Lower lobe of right lung (tissue), 2 donors: ENCODE measurements at places on chromosomes 2 and 18. TPM values are rescaled to one million over a fixed set of nuclear protein-coding genes. Genes with fewer than 3 reads are reported as not detected.

MTHFD2 gene
- total RNA-seq = 54.7 TPM

RNF144A gene
- 13.9 TPM for total RNA-seq

DSG1 gene
- total RNA-seq = not detected

DNA sequence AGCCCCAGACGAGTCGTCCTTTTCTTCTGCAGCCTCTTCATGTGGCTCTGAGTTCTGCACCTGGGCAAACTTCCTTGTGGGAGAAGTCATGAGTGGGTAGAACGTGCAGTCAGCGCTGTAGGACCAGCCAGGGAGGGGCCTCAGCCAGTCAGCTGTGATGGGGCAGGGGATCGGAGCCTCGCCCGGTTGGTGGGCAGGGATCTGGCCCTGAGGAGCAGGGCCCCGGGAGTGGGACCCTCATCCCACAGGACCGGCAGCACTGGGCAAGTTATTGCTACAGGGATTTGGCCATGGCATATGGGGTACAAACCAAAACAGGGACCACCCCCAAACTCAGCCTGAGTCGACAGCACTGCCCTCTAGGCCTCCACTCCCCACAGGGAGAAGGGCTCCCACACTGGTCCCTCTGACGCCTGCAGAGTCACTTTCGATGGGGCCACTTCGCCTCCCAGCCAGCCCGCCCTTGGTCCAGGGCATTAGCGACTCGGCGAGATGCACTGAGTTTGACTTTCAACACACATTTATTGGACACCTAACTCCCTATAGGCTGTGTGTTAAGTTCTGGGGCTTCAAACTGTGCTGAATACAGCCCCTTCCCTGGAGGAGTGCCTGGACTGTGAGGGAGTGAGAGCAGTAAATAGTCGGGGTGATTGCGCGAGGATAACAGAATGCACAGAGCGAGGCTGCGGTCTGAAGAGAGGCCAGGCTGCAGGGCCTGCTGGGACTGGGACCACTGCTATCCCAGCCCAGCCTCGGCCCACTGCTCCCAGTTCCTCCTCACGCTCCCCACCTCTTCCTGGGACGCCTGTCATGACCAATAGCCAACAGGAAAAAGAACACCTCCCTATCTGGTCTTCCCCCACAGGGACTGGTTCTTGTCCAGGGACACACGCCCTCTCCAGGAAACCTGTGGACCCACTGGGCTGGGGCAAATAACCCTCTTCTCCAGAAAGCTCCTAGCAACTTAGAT lies 55.9 kb downstream of the SDC1 start:
- H3K4me3 ChIP-seq = no peak overlapping the region
- H3K27ac ChIP-seq = no peak overlapping the region
- H3K4me1 ChIP-seq = peaks cover 16% of the 10 kb centered on the region

DNA sequence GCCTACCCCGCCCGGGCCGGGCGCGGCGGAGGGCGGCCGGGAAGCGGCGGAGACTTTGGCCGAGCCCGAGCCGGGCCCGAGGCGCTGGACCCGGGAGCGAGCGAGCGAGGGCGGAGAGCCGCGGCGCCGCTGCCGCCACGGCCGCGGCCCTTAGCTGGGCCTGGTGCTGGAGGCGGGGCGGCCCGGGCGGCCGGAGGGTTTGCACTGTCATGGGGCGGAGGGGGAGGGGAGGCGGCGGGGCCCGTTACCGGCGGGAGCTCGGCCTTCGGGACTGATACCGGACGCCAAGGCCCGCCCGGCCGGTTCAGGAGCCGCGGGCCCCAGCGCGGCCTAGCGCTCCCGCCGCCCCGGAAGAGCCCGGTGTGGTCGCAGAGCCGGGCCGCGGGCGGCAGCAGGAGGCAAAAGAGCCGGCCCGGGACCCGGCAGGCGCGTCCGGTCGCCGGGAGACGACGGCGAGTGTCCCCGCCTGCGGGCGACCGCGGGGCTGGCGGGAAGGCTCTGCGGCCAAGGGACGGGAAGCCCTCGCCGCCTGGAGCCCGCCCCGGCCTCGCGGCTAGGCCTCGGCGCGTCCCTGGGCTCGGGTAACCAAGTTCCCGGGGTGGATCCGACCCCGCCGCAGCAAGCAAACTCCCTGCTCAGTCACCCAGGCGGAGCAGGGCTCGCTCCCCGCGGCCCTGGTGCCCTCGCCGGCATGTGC lies 697 bp downstream of the KCMF1 start:
- H3K4me1 ChIP-seq = peaks cover 68% of the 10 kb centered on the region
- DNase-seq = peak; percentile 77
- no peaks in the 10 kb centered on the region for H3K27me3 ChIP-seq
- peak overlapping the region; percentile 79 for H3K4me3 ChIP-seq
- no peaks in the 10 kb centered on the region for H3K36me3 ChIP-seq

DNA sequence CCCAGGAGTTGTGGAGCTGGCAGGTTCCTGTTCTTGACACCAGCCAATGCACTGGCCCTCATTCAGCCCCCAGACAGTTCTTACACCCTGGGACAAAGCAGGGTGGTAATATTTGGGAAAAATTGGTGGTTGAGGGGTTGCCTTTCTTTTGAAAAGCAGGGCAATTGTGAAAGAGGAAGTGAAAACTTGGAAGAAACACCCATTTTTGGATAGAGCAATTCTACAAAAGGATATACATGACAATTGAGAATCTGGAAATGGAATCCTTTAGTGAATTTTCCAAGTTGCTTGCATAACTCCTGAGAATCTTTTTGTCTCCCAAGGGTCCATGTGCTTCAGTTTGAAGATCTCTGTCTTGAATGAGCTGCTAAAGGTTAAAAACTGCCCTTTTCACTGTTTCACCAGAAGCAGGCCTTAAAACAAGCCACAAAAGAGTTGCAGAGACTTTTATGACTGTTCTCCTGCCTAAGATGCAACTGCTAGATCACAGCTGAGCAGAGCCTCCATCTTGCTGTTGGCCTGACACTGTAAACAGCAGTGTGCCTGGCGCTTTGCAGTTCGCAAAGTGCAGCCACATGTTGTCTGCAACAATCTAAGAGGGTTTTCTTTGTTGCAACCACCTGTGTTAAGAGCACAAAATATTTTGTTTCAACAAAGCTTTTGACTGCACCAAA lies 11.8 kb downstream of the COL4A4 start:
- no peak overlapping the region for H3K27ac ChIP-seq
- no peak for DNase-seq
- no peaks in the 10 kb centered on the region for H3K27me3 ChIP-seq
- H3K36me3 ChIP-seq = no peaks in the 10 kb centered on the region

- H3K27ac ChIP-seq = no peak overlapping the region
- peaks cover 17% of the 10 kb centered on the region for H3K4me1 ChIP-seq
- DNase-seq = no peak
- H3K4me3 ChIP-seq = no peak overlapping the region
- no peaks in the 10 kb centered on the region for H3K27me3 ChIP-seq
Observed at GRCh38 chr2:199743415-199744120, 107.4 kb downstream of the FTCDNL1 start.

- H3K27ac ChIP-seq = no peak overlapping the region
- peaks cover 93% of the 10 kb centered on the region for H3K36me3 ChIP-seq
- no peaks in the 10 kb centered on the region for H3K27me3 ChIP-seq
Observed at GRCh38 chr2:98580656-98581284, 27.5 kb downstream of the COA5 start.

- no peaks in the 10 kb centered on the region for H3K4me1 ChIP-seq
- H3K4me3 ChIP-seq = no peak overlapping the region
- no peaks in the 10 kb centered on the region for H3K27me3 ChIP-seq
Observed at GRCh38 chr18:43012951-43013350, 102.5 kb downstream of the RIT2 start.

DNA sequence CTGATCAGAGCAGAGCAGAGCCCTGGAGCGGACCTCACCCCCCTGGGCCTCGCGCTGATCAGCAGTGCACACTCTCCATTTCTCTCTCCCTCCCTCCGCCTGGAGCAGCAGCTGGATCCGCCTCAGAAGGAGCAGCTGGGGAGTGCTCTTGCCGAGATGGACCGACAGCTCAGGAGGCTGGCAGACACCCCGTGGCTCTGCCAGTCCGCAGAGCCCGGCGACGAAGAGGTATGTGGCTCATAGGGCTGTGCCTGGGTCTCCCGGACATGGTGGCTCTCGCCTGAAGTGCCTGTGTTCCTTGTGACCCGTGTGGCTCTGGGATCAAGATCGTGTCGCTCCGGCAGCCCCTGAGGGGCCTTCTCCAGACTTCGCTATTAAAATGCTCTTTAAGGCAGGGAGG lies 102.5 kb downstream of the USP40 start:
- H3K27me3 ChIP-seq = no peaks in the 10 kb centered on the region
- H3K4me3 ChIP-seq = peak overlapping the region; percentile 24
- H3K27ac ChIP-seq = peak overlapping the region; percentile 80
- H3K4me1 ChIP-seq = no peaks in the 10 kb centered on the region
- peaks cover 81% of the 10 kb centered on the region for H3K36me3 ChIP-seq

- no peak overlapping the region for H3K4me3 ChIP-seq
- H3K27ac ChIP-seq = no peak overlapping the region
- H3K4me1 ChIP-seq = no peaks in the 10 kb centered on the region
- H3K36me3 ChIP-seq = no peaks in the 10 kb centered on the region
- no peaks in the 10 kb centered on the region for H3K27me3 ChIP-seq
Observed at GRCh38 chr2:102677244-102678215, 58.2 kb downstream of the SLC9A2 start.

DNA sequence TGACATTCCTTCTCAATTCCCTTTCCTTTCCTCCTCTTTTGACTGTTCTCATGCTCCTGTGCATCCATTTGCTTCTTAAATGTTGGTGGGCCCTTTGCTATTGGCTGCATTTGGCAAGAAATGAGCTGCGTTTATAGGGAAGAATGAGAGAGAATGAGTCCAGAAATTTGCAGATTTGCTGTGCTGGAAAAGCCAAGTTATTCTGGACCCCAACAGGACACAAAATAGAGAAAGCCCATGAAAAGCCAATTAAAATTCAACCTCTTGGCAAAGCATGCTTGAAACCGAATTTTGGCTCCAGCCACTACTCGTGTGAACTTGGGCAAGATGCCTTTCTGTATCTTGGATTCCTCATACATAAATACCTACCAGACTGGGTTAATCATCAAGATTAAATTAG lies 1.3 kb upstream of the SCLY start:
- H3K27me3 ChIP-seq = peaks cover 6% of the 10 kb centered on the region
- H3K4me1 ChIP-seq = peaks cover 18% of the 10 kb centered on the region
- peaks cover under 1% of the 10 kb centered on the region for H3K36me3 ChIP-seq
- H3K4me3 ChIP-seq = peak overlapping the region; percentile 96

DNA sequence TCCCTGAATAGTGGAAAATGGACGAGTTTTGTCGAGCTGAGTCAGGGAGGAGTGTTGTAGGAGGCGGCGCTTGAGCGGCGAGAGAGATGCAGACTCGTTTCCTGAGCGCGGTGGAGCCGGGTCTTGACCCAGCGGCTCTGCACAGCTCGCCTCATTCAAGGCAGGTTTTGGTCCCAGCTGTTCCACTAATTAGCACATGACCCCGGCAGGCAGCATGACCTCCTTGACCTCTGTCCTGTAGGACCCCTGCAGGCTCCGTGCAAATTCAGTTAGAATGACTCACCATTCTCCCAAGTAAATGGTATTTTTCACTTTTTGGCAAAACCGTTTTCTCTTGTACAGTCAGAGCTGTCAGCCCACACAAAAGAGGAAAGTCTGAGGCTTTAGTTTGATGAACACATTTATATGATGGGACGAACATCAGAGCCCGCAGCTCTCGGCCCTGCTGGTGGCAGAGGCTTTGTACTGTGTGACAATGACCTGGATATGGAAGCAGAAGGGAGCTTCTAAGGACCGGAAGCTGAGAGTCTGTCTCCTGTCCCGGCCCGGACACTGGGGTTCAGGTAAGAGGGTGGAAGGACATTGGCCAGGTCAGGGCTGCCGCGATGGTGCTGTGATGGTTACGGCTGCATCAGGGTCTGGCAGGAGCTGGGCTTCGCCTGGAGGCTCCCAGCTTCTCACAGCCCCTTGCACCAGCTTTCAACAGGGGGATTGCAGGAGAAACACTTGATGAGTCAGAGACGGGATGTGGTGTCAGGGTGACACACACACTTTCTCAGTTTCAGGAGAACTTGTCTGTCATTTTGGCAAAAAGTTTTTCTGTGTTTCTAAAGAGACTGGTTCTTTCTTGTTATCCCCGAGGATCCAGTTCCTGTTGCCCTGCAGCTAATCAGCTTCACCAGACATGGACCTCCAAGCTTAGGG lies 29.9 kb upstream of the ALKAL2 start:
- H3K4me1 ChIP-seq = no peaks in the 10 kb centered on the region
- no peak overlapping the region for H3K27ac ChIP-seq
- H3K4me3 ChIP-seq = no peak overlapping the region
- H3K27me3 ChIP-seq = no peaks in the 10 kb centered on the region
- H3K36me3 ChIP-seq = no peaks in the 10 kb centered on the region
- no peak for DNase-seq

GRCh38 chr18:2303517-2304238 lies 267.6 kb downstream of the METTL4 start:
- H3K36me3 ChIP-seq = no peaks in the 10 kb centered on the region
- no peak overlapping the region for H3K27ac ChIP-seq
- H3K4me1 ChIP-seq = peaks cover 14% of the 10 kb centered on the region
- H3K4me3 ChIP-seq = no peak overlapping the region

DNA sequence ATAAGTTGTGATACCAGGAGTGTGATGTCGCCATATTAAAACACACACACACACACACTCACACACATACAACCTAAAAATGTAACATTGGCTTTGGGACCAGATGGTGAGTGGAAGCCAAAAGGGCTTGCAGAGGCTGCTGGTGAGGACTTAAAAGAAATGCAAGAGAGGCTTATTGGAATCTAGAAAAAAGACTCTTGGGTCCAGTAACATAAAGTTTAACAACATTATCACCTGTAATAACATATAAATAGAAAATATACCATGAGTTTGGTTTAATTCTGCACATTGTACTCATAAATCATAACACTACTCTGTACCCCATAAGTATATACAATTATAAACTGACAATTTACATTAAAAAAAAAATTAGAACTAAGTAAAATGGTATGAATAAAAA lies 74.4 kb upstream of the MYCN start:
- no peak overlapping the region for H3K27ac ChIP-seq
- no peak overlapping the region for H3K4me3 ChIP-seq
- no peaks in the 10 kb centered on the region for H3K27me3 ChIP-seq
- no peaks in the 10 kb centered on the region for H3K36me3 ChIP-seq
- no peaks in the 10 kb centered on the region for H3K4me1 ChIP-seq

- no peak overlapping the region for H3K27ac ChIP-seq
- H3K4me1 ChIP-seq = no peaks in the 10 kb centered on the region
- no peaks in the 10 kb centered on the region for H3K36me3 ChIP-seq
- DNase-seq = no peak
- H3K27me3 ChIP-seq = no peaks in the 10 kb centered on the region
Observed at GRCh38 chr2:227398684-227399670, 11.2 kb upstream of the SCYGR1 start.

DNA sequence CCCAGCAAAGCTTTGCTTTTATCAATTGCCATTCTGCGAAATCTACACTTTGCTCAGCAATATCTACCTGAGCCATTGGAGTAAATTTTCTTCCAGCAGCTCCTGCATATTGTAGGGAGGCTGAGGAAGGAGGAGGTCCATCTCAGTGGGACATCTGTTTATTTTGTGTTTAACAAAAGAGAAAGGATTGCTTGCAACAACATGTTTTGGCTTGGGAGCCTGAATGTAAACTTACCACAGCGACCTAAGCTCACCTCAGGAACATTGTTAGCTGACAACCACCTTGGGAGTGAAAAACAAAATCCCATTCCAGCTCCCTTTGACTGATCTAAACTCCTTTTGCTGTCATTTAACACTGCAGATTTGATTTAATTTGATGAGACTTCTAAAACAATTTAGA lies 356.1 kb downstream of the SS18 start:
- H3K4me1 ChIP-seq = no peaks in the 10 kb centered on the region
- H3K27me3 ChIP-seq = peaks cover 5% of the 10 kb centered on the region
- H3K4me3 ChIP-seq = no peak overlapping the region
- no peak for DNase-seq
- no peaks in the 10 kb centered on the region for H3K36me3 ChIP-seq
- no peak overlapping the region for H3K27ac ChIP-seq

GRCh38 chr2:198063242-198063641 lies 258.8 kb downstream of the PLCL1 start:
- no peaks in the 10 kb centered on the region for H3K4me1 ChIP-seq
- DNase-seq = no peak
- H3K27ac ChIP-seq = no peak overlapping the region
- no peak overlapping the region for H3K4me3 ChIP-seq
- H3K27me3 ChIP-seq = no peaks in the 10 kb centered on the region
- no peaks in the 10 kb centered on the region for H3K36me3 ChIP-seq
